Muscle of leg (tissue), 16 donors: ENCODE measurements at places on chromosomes 1 and 21. TPM values are rescaled to one million over a fixed set of nuclear protein-coding genes. Genes with fewer than 3 reads are reported as not detected.

GRCh38 chr1:46719689-46720088 lies 775 bp upstream of the EFCAB14 start:
- DNase-seq, result no peak

- peak; percentile 19 for DNase-seq
Measured at GRCh38 chr1:85328713-85329397, 52.4 kb upstream of the BCL10 start.

- no peak for DNase-seq
Measured at GRCh38 chr21:44670642-44671432, 4.1 kb upstream of the KRTAP12-2 start.

Gene SV2A
- total RNA-seq, result 2.7 TPM
